ENCODE measurements at places on chromosomes 16 and 17.

GRCh38 chr17:34917381-34917780, 43.9 kb downstream of the CCT6B start:
- no peak for DNase-seq

- no peak for DNase-seq
Measured at GRCh38 chr16:17272716-17273115, 198.0 kb downstream of the XYLT1 start.

DNA sequence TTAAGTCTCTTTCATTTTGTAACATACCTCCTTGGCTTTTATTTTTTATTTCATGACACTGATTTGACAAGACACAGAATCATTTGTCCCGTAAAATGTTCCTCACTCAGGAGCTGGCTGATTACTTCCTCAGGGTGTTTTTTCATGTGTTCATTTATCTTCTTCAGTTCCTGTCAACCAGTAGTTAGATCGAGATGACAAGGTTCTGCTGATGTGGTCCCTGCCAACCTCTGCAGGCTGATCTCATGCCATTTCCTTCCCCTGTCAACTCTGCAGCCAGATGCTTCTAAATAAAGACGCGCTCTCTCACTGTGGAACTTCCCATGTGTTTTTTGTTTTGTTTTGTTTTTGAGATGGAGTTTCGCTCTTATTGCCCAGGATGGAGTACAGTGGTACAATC, 8.1 kb upstream of the CXCL16 start:
- DNase-seq: peak; percentile 21

DNA sequence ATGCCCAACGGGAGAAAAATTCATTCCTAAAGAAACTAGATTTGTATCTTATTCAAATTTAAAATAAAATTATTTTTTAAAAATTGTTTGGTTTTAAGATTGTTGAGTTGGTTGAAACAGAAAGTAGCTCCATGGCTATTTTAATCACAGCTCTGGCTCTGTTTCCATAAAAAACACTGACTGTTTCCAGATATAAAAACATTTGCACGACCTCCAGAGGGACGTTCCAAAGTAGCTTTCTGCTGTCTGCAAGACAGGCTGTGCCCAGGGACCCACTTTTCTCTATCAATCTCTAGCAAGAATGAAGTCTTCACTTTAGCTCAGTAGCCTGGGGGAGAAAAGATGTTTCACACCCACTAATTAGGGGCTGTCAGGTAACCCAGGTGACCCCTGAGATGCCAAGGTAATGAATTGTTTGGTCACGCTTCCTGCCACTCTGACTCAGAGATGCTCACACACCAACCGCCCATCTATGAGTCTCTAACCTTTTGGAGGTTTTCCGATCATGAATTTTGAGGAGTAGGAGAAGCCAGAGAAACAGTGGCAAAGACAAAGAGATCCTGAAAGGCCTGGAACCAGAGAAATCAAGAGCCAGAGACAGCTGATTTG, 220.1 kb upstream of the SOX9 start:
- no peak for DNase-seq

DNA sequence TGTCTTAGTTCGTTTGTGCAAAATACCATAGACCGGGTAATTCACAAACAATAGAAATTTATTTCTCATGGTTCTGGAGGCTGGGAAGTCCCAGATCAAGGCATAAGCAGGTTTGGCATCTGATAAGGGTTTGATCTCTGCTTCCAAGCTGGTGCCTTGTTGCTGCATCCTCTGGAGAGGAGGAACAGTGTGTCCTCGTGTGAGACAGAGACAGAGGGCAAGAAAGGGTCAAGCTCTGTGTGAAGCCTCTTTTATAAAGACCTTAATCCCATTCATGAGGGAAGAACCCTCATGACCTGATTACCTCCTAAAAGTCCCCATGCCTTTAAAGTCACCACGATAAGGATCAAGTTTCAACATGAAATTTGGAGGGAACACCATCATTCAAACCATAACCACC, 55.8 kb upstream of the TANC2 start:
- no peak for DNase-seq

DNA sequence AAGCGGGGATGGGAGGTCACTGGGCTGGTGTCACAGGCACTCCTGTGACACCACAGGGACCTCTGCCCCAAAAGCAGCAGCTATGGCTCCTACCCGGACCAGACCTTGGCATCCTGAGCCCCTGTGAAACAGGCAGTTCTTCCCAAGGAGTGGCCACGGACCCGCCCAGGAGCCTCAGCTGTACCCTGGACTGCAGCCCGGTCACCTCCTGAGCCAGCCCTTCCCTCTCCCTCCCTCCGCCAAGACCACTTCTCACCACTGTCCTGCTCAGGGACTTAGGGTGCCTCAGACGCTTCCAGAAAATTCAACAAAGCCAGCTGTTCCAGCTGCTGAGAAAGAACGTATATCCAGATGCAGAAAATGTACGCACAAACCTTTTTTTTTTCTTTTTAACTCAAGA, 13.9 kb upstream of the NCBP3 start:
- no peak for DNase-seq

DNA sequence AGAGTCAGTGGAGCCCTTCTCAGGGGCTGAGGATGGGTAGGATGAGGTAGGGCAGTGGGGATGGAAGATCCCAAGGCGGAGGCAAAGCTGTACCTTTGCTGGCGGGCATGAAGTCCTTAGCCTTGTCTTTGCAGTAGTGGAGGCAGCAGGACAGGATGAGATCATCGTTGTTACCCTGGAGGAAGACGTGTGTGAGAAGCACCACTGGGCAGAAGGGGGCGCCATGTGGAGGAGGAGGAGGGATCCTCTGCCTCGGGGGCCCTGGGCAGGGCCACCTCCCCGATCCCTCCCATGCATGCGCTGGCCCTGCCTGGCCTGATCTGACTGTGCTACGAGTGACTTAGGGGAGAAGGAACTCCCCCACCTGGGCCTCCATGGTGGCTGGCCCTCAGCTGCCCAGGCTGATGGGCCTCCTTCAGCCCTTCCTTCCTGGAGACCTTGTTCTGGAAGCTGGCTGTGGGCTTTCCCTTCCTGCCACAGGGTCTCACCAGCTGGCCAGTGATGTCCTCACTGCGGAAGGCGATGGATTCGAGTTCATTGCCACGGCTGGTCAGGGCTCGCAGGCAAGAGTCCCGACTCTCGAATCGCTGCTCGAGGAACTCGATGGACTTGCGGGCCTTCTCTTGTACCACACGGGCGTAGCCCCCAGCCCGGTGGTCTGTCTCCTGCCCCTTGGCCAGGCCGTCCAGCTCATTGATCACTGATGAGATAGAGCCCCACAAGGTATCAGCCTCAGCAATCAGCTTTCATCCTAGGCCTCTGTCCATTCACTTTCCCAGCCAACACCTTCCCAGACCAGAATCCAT, 10.3 kb downstream of the HIC1 start:
- DNase-seq: no peak

- no peak for DNase-seq
Measured at GRCh38 chr16:2186064-2186463, 10.3 kb downstream of the CASKIN1 start.

All from activated gamma-delta T cell treated with Interleukin-2 at 50 U/mL for 16 hours (primary cell).